HTR-8/SVneo (cell line): ENCODE measurements at places on chromosomes 2 and 18.

GRCh38 chr2:142883526-142883925 is 6.1 kb downstream of the KYNU start:
- no peak for DNase-seq

GRCh38 chr18:59063300-59063906 is 76.3 kb upstream of the SEC11C start:
- no peak for DNase-seq

DNA sequence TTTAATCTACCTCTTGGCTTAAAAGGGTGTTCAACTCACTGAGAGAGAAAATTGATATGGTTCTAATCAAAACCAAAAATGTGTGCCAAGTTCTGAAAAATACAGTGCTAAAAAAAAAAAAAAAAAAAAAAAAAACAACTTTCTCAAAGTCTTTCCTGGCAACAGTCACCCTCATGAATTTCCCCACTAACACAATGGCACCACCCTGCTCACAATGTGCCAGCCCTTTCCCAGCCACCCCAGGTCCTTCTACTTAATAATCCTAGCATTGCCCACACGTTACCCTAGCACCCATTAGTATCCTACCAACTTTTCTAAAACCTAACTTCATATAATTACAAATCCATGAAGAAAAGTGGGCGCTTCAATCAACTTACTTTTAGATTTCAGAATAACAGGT is 106.4 kb downstream of the AFF3 start:
- DNase-seq: no peak

DNA sequence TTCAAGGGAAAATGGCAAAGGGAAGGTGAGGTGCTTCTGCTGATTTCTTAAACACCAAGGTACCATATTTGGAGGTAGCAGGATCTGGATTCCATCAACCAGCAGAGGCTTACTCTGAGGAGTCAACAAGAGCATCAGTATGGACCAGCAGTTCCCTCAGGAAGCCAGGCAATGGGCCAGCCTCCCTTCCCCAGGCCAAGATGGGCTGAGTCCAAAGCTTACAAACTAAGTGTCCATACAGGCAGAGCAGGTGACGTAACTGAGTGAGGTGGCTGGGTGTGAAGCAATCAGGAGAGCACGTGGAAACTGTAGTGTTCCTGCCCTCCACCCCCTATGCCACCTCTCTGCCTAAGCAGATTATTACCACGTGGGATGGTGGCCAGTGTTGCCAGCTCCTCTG is 134.2 kb upstream of the HNRNPA3 start:
- no peak for DNase-seq

DNA sequence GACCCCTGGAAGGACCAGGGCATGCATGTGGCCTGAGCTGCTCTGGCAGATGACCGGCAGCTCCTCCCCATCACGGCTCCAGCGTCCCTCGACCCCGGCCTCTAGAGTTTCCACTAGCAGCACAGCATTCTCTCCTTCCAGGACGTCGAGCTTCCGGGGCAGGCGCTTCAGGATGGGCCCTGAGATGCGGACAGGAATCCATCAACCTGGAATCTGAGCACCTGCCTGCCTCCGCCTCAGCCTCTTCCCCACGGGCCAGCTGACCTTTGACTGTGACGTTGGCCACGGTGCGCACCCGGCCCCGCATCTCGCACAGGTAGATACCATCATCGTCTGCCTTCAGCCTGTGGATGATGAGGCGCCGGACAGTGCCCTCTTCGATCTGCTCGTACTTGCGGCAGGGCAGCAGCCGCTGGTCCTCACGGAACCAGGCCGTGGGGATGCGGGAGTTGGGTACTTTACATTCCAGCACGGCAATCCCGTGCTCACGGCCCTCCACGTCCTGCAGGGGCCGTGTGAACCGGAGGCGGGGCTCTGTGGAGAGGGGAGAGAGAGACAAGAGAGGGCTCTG is 3.5 kb downstream of the OBSL1 start:
- DNase-seq: no peak

DNA sequence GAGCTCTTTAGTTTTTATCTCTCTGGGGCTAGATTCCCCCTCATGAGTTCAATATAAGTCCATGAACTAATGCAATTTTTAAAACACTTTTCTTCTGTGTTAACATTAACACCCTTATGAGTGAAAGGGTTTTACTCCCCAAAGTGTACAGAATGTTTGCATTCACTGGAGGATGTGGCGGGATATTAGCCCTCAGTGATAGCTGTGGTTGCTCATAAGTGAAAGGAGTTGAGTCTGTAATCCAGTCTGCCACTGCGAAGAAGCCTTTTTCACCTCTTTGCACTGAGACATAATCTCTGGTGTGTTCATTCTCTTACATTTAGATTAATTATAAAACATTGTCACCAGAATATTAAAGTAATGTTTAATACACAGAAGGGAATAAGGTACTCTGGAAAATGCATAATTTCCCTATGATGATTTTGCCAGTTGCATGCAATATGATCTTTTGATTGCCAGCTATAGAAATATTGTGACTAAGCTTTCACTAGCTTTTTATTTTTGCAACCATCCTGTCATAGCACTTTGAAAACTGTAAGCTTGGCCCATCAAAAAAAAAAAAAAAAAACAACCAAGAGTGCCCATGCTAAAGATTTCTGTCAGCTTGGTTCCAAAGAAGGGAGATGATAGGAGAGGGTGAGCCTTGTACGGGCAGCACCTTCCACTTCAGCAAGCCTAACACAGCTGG is 113.2 kb downstream of the BCL11A start:
- DNase-seq: no peak

DNA sequence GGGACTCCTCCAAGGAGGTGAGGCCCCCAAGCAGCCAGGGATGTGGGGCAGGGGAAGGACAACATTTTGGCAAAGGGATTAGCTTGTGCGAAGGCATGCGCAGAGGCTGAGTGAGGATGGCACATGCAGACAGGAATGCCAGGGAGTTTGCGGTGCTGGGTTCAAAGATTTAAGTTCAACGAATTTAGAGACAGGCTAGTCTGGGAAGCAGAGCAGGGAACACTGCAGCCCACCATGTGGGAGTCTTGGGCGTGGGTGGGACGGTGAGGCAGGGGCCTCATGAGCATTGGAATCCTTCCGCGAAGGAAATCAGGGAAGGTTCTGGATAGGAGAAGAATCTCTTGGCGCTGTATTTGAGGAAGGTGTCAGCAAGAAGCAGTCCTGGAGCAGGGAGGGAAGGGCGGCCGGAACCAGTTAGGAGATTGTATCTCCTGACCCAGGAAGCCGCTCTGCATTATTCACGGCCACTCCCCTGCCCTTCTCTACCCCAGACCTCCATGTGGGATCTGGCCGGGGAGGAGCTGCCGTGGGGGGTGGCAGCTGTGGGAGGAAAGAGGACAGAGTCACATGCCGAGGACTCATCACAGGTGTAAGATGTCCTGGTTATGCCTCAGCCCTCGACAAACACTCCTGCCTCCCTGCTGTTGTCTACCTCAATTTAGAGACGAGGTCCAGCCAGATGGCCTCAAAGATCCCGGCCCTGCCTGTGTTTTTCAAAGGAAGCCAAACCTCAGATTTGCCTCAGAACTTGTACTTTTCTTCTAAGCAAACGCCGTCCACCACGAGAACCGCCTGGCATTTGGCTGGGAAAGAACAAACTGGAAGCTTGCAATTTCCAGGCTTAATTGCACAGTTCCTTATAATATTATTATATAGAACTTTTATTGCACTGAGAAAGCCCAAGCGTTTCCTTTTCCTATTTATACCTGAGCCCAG is 123.7 kb upstream of the SMAD2 start:
- DNase-seq: no peak

- DNase-seq: no peak
Observed at GRCh38 chr2:134681201-134681600, 37.6 kb downstream of the TMEM163 start.

GRCh38 chr2:119719261-119719627 is 40.2 kb downstream of the TMEM177 start:
- DNase-seq: no peak

- DNase-seq: no peak
Observed at GRCh38 chr2:55252832-55253231, 16.2 kb downstream of the MTIF2 start.

- DNase-seq: no peak
Observed at GRCh38 chr2:197131558-197131855, 179.1 kb downstream of the ANKRD44 start.

DNA sequence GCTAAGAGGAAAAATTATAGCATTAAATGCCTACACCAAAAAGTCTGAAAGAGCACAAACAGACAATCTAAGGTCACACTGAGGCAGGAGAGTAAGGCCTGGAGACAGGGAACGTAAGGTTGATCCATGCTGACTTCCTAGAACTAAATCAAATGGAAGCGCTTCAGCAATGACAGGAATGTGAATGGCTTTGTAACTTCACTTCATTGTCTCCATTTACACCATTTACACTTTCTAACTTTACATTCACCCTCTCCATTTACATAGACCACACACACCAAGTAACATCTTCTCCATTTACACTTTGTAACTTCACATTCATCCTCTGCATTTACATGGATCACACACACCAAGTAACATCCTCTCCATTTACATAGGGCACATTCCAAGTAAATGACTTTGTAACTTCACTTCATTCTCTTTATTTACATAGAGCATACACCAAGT is 103.1 kb upstream of the SPATS2L start:
- DNase-seq: no peak

DNA sequence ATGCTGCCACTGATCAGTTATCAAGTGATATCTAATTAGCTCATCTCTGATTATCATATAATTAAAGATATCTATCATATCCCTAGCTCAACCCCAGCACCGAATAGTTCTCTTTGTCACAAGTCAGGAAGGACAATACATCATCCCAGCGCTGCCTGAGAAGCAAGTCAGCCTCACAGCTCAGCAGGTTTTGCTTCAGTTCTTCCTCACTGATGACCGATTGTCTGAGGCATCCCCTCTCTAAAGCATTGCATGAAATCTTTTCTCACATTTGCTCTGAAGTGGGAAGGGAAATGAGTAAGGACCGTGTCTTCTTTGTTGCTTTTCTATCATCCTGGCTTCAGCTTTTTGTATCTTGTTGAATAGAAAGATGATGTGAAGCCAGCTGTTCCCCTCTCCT is 247.9 kb downstream of the CMPK2 start:
- no peak for DNase-seq

DNA sequence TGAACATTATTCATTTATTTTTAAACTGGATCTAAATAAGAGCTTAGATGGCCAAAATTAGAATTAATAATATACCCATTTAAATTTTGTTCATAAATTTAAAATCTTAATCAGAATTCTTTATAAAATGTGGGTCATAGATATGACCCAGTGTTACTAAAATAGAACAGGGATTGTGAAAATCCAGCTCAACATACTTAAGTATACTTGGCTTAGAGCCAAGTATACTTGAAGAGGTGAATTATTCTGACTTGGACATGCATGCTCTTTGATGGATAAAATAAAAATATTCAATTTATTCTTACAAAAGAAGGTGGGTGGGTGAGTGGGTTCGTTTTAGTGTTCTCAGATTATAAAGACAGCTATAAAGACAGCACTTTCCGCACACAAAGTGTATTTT is 70.7 kb downstream of the SPOPL start:
- no peak for DNase-seq

- no peak for DNase-seq
Observed at GRCh38 chr2:24984912-24985311, 13.2 kb upstream of the DNAJC27 start.

DNA sequence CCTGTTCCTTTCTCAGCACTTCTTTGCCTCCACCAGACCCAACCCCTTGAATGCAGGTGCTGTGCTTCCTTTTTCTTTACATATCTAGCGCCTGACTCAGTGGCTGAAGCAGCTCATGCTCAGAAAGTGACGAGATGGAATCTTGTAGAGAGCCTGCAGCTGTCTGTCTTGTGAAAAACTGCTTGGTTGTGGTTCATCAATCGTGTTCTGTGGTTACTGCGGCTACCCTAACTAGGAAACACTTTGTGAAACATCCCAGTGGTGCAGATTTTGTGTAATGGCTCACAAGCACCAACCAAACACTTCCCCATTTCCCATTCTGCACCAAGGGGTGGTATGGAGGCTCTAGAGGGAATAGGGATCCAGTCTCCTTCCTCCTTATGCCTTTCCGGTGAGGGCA is 307.2 kb upstream of the MMADHC start:
- DNase-seq: no peak

GRCh38 chr18:31954349-31954748 is 11.4 kb upstream of the TRAPPC8 start:
- no peak for DNase-seq

DNA sequence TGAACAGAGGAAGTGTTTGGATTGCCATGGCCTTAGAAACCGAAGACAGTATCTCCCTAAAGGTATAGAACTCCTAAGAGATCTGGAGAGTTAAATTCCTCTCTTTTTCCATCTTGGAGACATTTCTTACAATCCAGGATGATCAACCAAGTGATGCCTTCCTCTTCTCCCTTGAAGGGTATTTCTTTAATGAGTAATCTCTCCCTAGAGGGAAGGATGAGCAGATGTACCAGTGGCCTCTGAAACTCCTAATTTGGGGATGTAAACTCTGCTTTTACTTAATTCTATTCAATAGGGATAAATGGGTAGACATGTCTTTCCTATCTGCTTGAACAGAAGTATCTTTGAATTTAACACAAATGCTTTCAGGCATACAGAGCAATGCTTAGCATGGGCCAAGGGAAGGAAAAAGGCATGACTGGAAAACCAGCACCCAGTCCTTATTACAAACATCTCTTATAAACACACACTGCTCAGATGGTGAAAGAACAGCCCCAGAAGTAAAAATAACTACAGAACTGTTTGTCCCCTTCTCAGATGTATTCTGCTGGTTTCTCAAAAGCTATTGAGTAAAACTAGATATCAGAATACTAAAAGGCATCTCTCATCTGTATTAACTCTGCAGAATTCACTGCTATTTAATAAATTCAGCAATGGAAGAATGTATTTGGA is 4.7 kb upstream of the THNSL2 start:
- no peak for DNase-seq

GRCh38 chr18:65016631-65017371 is 734.0 kb upstream of the CDH7 start:
- DNase-seq: no peak

DNA sequence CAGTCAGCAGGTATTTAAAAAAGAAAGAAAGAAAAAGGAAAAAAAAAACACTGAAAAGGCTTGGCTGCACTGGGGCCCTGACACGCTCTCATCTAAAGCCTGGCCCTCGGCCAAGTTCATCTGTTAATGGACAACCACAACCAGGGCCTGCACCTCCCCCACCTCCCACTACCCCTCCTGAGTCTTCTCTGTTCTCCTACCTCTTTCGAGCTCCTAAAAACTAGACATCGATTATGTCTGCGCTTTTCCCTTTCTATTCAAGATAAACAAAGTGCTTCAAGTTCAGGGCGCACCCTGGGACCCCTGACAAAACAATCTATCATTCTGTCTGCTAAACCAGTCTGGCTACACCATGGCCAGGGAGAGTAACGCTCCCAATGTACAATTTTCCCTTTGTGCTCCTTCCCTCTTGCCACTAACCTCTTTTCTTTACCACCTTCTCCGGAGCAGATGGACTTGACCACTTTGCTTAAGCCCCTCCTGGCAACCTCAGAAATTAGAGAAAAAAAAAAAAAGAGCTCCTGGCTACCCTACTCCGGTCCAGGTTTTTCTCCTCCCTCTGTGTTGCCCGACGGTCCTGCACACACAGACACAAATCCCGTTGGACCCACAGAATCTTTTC is 22.7 kb downstream of the BCL11A start:
- DNase-seq: no peak

GRCh38 chr18:74416124-74416523 is 41.0 kb downstream of the DIPK1C start:
- no peak for DNase-seq
